ENCODE measurements at places on chromosomes 3 and 15.

GRCh38 chr3:26591926-26592325 is 30.6 kb upstream of the LRRC3B start:
- DNase-seq, result no peak

DNA sequence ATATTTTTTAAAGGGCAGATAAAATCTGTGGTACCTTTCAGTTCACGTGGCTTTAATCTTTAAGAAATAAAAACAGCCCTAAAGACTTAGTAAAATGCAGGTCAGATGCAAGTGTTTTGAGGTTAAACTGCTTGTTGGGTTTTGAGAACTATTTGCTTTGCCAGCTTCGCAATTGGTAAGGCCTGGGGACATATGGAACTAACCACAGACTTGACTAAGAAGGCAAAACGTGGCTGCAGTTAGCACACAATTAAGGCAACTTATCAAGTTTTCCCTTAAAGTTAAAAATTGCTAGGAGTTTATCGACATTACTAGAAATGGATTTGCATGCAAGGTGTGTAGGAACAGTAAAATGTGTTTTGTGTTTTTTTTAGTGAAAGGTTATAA is 206.9 kb downstream of the ZNF385D start:
- DNase-seq, result no peak

DNA sequence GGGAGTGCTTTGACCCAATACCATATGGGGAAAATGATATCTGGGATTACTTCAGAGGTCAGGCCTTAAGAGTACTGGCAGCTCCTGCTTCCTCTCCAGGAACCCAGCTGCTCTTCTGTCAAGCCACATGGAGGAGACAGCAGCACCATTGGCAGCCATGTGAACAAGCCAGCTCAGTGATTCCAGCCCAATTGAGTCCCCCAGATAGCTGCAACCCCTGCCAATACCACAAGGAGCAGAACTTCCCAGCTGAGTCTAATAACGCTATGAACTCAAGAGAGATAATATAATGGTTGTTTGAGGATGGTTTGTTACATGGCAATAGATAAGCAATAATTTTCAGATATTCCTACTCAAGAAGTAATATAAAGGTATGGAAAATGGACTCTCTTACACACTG is 126.8 kb upstream of the CPNE4 start:
- no peak for DNase-seq

DNA sequence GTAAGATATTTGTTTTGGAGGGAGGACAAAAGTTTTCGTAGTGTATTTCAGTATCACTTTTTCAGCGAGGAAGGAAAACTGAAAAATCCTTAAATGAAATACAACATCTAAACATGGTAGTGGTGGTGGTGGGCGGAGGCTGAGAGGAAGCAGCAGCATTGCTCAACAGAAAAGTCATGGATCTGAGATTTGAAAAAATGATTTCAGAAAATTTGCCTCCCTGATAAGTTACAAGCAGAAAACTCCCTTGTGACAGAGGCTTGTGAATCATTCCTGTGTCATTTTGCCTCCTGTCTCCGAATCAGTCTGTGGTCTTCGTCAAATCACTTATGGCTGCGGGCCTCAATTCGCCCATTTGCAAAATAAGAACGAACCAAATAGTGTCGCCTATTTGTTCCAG is 965 bp upstream of the CRBN start:
- no peak for DNase-seq

GRCh38 chr15:83709241-83709640 is 55.3 kb downstream of the ADAMTSL3 start:
- no peak for DNase-seq

DNA sequence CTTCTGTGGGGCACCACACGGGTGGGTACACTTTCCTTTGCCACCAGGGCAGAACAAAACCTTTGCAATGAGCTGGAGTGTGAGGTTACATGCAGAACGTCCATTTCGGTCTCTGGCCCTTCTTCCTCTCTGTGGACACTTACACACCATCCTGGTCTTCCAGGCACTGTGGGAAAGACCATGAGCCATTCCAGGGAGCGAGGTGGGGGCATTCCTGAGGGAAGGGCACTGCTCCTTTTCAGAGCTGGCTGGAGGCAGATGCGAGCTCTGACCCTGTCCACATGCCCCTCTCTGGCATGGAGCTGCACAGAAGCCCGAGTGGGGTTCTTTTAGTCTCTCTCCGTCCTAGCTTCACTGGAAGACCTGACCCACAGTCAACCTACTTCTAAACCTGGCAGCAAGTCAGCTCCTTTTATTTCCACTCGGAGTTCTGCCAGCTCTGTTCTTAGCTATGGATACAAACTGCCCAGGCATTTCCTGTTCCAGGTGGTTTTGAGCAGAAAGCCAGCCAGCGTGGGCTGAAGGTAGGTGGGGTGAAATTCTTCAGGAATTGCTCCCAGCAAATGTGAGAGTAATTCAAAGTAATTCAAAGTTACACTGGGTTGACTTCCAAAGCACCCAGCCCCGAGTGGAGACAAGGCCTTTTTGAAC is 281.4 kb downstream of the ADAMTS17 start:
- DNase-seq, result no peak

DNA sequence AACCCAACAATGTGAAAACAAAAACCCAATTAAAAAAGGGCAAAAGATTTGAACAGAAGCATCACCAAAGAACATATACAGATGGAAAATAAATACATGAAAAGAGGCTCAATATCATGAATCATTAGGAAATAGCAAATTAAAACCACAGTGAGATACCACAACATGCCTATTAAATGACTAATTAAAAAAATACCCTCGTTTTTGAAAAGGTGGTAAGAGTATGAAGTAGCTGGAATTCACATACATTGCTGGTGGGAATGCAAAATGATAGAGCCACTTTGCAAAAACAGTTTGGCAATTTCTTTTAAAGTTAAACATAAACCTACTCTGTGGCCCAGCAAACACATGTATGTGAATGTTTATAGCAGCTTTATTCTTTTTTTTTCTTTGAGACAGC is 75.8 kb downstream of the B3GNT5 start:
- DNase-seq, result no peak

GRCh38 chr3:122214711-122215110 is 31.2 kb downstream of the CASR start:
- no peak for DNase-seq

DNA sequence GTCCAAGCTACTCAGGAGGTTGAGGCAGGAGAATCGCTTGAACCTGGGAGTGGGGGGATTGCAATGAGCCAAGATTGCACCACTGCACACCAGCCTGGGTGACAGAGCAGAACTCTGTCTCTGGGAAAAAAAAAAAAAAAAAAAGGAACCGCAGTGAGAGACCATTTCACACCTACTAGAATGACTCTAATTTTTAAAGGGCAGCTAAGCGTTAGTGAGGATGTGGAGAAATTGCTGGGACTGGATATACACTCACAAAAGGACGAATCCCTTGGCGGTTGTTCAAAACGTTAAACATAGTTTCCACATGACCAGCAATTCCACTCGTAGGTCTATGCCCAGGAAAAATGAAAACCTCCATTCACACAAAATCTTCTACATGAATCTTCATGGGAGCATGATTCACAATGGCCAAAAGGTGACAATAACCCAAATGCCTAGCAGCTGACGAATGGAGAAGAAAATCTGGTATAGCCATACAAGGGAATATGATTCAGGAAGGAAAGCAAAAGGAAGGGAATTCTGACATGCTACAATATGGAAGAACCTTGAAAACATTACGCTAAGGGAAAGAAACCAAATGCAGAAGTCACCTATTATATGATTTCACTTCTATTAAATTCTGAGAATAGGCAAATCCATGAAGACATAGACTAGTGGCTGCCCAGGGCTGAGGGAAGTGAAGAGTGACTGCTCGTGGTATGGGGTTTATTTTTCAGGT is 127.0 kb downstream of the CHSY1 start:
- no peak for DNase-seq

DNA sequence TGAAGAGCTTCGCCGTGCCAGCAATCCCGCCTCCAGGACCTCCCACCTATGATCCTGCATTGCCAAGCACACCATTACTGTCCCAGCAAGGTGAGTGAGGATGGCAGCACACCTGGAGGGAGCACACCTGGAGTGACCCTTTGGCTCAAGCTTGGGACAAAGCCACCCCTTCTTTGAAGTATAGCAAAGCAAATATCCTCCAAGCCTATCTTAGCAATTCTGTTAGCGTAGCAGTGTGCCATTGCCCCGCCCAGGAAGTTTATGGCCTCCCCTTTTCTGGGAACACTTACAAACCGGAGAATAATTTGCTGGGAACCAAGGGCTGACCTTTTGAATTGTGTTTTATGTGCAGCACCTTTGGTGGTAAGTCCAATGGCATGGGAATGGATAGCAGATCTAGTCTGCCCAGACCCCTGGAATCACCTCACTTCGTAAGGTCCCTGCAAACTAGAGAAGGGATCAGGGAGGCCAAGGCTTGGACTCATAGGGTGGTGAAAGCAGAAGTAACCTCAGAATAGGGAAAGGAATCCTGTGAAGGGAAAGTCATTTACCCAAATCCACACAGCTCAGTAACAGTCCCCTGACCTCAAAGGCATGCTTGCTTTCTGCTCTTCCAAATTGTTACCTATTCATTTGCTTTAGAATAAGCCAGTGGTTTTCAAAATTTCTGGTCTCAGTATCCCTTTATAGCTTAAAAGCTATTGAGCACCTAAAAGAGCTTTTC is 70.1 kb downstream of the HCN4 start:
- DNase-seq, result no peak

DNA sequence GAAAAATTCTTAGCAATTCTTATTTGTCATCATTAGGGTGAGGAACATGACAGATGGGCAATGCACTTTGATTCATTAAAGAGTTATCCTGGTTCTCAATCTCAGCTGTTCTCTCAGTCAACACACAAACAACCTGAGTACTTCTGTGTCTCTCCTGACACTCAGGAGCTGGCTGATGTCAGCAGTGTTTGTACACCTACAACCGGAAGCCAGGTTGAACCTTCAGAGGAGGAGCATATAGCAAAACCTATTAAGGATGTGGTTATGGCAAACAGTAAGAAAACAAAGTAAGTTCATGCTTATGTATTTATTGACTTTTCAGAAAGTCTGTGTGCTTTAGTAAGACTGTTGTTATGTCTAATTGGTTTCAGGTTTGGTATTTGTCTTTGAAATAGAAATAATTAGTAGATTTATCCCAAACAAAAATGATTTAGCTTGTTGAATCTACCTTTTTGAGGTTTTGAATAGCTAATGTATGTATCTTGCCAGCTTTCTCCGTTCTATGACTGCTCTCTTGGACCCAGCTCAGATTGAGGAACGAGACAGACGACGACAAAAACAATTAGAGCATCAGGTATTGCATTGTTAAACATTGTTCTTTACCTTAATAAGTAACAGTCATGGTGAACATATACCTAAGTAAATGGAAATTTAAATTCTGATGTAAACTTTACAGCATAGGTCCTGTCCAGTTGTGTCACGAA is 36.6 kb downstream of the CCDC66 start:
- DNase-seq, result no peak

DNA sequence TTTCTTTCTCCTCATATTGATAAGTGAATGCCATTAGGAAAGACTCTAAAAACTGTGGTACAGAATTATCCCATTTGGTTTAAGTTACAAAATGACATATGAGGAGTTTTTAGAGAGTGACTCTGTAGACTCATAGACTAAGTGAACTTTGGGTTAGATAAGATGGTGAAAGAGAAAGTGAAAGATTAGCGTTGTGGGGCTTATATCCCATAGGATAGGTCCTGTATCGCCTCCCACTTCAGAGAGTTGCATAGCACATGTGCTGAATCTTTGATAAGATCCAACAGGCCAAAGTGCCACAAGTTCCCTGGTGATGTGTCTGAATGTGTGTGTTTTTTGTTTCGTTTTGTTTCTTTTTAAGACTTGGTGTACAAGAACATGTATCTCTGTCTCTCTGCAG is 666.9 kb downstream of the MECOM start:
- DNase-seq, result no peak

- no peak for DNase-seq
These were observed 34.3 kb downstream of the INTS14 start for GRCh38 chr15:65576664-65577063.

DNA sequence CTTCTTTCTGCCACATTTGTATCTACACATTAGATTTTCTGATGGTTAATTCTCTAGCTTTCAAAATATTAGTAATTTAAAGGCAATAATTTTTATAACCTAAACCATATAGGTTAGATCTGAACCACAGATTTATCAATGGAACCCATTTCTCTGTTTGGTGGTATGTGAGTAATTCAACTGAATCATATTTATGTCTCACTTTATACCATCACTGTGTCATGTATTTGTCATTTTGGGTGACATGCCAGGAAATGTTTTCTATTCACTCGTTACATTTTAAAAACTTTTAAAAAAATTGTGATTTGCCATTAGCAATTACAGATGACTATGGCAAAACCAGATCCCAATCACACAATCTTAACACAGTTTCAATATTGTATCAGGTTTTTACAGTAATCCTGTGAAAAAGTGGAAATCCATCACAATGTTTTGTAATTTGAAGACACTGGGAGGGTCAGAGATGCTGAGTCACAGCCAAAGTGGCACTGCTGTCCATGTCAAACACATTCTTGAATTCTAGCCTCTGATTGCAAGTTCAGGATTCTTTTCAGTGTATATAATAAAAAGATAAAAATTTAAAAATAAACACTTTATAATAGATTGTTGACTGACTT is 356.0 kb upstream of the RBMS3 start:
- DNase-seq, result no peak

DNA sequence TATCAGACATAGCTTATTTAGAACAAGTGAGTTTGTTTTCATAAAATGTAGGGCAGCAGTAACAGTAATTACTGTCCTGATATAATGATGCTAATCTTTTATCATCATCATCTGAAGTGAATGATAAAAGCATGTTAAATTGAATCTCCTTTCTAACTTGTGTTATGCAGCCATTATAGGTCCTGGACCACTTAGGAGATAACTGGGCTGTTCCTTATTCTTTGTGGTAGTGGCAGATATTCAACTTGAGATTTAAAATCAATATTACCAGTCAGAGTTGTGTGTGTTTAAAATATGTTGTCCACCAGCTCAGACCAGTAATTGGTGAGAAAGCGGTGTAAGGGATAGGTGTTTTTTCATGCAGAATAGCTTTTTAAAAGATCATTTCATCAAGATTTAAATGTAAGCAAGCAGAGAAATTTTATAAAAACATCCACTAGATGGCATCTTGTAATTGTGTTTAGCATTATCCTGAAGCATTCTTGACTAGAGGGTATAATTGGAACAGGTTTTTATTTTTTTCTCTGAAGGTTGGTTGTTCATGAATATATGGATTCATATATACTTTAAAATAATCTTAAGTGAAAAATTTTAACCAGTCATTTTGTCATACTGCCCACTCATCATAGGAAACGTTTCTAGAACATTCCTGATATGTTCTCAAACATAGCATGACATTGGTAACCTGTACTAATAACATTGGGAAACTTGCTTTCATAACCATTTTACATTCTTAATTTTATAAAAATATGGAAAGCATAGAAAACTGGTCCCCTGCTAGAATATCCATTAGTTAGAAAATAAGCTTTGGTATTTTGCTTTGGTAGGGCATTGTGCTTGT is 153.9 kb downstream of the BBX start:
- DNase-seq, result no peak

DNA sequence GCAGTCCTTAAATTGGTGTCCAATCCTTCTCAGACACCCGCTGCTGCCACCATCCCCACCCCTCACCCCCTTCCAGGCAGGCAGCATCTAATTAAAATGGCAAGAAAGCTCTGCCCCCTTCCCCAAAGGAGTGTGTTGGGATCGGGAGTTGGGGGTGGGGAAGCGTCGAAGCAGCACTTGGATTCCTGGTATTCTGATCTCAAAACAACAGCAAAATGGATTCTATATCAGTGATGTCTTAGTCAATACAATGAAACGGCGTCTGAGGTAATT is 1.4 kb downstream of the TNIK start:
- DNase-seq, result no peak

GRCh38 chr3:69872783-69873378 is 126.7 kb upstream of the SAMMSON start:
- no peak for DNase-seq
